Hematopoietic multipotent progenitor cell treated with erythropoietin and hydrocortisone succinate and interleukin-3 and kit ligand, for 17 days (in vitro differentiated cells): ENCODE measurements at places on chromosomes 1 and 21.
A peak's percentile ranks its signal among the peaks of the same experiment; 100 is the strongest.

DNA sequence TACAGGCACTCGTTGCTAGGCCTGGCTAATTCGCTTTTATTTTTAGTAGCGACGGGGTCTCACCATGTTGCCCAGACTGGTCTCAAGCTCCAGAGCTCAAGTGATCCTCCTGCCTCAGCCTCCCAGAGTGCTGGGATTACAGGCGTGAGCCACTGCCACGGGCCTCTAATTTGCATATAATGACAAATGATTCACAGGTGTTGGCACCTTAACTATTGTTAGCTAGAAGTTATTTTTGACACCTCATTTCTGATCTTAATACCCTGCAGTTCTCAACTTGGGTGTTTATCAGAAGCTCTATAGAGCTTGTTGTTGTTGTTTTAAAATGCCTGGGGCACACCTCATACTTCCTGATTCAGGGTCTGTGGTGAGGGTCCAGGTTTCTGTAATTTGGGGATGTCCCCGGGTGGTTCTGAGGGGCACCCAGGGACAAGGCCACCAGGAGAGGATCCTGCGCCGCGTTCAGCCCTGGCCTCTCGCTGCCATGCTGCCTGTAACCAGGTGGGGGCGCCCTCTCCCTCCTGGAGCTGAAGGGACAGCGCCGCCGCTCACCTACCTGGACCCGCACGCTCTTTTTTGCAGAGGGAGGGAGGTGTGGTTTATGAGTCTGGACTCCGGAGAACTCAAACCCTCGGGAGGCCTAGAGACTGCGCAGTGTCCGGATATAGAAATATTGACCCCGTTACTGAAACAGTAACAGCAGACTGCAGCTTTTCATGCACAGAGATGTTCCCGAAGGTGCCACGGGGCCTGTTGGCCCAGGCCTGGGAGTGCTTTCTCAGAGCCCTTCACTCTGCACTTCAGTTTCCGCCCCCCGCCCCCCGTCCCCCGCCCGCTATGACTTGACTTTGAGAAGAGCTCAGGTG lies 23.0 kb upstream of the NEK2 start:
- DNase-seq = peak; percentile 36

DNA sequence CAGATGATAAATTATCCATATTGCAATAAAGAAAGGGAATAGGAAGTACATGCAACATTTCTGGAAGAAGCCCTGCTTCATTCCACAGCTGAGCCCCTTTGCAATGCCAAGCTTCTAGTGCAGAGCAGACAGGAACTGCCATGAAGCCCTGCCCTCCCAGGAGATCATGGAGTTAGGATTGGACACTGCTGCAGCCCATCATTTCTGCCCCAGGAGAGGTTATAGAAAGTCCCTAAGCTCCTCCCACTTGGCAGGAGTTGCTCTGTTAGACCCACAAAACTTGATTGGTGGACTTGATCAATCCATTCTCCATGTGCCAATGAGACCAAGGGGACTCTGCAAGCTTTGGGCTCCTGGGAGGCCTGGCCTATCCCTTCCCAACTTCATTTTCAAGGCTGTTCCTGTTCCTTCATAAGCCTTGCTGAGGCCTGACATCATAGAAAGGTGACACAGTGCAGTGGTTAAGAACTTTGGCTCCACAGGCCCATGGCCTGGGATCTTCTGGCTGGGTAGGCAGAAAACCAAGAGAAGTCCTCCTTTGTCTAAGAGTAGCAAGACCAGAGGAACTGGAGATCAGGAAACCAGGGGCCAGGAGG lies 1.3 kb upstream of the LAPTM5 start:
- DNase-seq = peak; percentile 40

GRCh38 chr1:119870917-119871596 lies 25.3 kb downstream of the ADAM30 start:
- DNase-seq = peak; percentile 66

DNA sequence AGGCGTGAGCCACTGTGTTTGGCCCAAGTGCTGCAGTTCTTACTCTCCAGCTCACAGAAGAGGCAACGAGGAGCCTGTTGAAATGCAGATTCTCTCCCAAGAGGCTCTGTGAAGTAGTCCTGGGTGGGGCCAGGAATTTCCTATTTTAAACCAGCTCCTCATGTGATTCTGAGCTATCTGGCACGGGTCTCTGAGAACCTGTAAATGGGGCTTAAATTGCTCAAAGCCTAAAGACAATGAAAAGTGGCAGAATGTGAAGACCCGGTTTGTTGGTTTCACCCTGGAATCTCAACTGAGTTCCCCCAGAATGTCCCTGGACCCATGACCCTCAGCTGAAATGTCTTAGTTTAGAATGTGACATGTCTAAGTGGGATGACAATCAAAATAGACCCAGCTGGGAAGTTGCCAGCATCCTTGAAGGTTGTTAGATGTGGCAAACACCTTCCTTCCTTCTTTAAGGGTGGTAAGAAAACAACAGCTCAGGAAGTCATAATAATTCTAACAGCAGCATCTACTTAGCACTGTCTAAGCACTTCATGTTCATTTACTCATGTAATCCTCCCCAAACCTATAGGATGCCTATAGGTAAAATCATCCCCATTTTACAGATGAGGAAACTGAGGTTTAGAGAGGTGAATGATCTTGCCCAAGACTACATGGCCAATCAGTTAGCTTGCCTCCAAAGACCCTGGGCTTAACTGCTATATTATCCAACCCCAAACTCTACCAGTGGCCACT lies 20.9 kb upstream of the ATP5PO start:
- no peak for DNase-seq

GRCh38 chr1:97758541-97759057 lies 162.2 kb downstream of the DPYD start:
- DNase-seq = no peak

DNA sequence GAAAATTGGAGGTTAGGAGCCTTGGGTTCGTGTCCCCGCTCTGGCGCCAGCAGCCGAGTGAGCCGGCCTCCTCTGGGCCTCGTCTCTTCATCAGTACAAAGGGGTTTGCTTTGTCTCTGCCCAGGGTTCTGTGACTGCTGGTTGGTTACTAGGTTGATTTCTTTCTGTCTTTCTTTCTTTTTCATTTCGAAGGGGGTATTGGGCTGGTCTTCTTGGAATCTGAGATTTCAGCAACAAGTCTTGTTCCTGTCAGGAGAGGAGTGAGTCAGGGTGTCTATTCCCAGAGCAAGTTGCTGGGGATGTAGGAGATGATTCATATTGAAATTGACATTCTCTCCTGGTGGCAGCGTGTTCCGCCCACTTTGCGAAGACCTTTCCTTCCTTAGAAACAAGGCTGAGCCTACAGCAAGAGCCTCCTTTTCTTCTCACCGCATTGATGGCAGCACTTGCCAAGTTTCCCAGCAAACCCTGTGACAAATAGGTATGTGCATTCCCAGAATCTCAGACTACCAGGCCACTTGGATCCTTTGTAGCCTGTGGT lies 79.2 kb downstream of the MAN1C1 start:
- no peak for DNase-seq
